ENCODE measurements at places on chromosomes 2 and 18. TPM values are rescaled to one million over a fixed set of nuclear protein-coding genes. Genes with fewer than 3 reads are reported as not detected.

DNA sequence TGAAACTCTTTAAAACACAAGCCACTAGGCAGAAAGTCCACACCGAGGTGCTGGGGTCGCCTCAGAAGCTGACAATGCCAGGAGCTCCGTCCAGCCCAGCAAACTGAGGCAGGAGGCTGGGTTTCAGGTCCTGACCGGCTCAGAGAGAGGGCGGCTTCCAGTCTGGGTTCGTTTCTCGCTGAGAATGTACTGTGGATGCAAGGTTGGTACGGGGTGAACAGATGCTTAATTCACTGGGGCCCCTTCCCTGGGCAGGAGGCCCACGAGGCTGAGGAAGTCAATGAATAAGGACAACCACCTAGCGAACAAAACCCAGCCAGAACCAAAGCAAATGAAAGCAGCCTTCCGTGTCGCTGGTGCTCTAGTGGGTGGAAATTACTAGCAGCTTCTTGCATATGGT is 142.0 kb downstream of the RTP5 start:
- H3K4me3 ChIP-seq, result no peak overlapping the region
- H3K27me3 ChIP-seq, result peaks cover 7% of the 10 kb centered on the region
- DNase-seq, result no peak
- H3K4me1 ChIP-seq, result peaks cover 11% of the 10 kb centered on the region

DNA sequence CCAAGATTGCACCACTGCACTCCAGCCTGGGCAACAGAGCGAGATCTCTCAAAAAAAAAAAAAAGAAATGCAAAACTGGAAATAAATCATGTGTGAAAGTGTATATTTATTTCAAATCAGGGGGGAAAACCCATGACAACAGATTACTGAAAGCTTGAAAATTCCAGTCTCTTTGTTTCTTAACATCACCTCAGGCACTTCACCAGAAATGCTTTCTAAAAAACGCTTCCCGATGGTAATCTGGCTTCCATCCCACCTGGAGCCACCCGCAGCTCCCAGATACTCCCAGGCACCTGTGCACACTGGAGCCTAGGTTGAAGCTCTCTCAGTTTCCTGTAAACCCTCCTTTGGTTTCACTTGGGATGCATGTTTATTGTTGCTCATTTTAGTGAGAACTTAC is 7.2 kb upstream of the ITGB6 start:
- no peak overlapping the region for H3K4me3 ChIP-seq
- DNase-seq, result no peak
- peaks cover 23% of the 10 kb centered on the region for H3K4me1 ChIP-seq
- no peaks in the 10 kb centered on the region for H3K36me3 ChIP-seq
- peaks cover 6% of the 10 kb centered on the region for H3K27me3 ChIP-seq

GRCh38 chr2:169462896-169463695 is 16.2 kb upstream of the BBS5 start:
- H3K27me3 ChIP-seq, result no peaks in the 10 kb centered on the region
- no peak overlapping the region for H3K27ac ChIP-seq
- H3K4me1 ChIP-seq, result no peaks in the 10 kb centered on the region
- no peak overlapping the region for H3K4me3 ChIP-seq
- no peaks in the 10 kb centered on the region for H3K36me3 ChIP-seq

LOXHD1 gene
- total RNA-seq, result not detected

Measured in activated CD4-positive, alpha-beta memory T cell treated with anti-CD3 and anti-CD28 coated beads, Interleukin-2, amount 10 ng/mL, durations not matched to agents 7 days and 5 days (primary cell).